ENCODE measurements at places on chromosomes 13 and 19.
A peak's percentile ranks its signal among the peaks of the same experiment; 100 is the strongest.

DNA sequence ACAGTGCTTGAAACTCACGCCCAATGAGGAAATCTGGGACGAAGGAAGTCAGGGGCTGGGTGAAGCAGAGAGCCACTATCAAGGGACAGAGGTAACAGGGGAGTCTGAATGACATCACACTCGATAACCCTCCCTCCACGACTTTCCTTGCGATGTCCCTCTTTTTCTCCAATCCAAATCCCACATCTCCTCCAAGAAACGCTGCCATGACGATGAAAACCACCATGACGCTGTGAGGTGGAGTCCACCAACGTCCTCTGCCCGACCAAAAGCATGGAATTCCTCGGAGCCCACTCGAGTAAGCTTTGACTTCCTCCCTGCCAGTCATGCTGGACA is 967 bp downstream of the REXO1 start:
- DNase-seq, result no peak

- no peak for DNase-seq
These were observed 53.3 kb upstream of the POSTN start for GRCh38 chr13:37651891-37652290.

DNA sequence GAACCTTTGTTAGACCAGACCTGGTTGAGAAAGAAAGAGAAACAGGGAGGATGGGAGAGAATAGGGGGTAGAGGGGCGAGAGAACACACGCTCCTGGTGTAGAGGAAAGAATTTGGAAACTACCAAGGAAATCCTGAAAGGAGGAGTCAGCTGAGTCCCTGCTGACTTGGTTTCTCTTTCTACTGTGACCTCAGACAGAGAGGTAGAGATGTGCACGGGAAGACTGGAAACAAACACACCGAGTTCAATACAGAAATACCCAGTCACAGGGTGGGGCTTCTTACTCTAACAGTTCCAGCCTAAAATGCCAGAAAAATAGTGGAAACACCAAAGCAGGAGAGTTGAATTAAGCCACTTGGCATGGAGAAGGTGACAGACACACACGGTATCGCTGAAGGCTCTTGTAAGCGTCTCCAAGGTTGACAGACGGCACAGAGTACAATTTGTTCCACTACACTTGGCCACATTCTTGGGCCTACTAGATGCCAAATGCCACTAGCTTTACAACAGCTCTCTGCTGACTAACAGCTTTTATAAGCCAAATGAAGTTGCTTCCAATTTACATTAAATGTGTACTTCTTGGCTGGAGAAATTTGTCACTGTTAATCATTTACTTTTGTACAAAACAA is 28.1 kb downstream of the LATS2 start:
- DNase-seq, result no peak

DNA sequence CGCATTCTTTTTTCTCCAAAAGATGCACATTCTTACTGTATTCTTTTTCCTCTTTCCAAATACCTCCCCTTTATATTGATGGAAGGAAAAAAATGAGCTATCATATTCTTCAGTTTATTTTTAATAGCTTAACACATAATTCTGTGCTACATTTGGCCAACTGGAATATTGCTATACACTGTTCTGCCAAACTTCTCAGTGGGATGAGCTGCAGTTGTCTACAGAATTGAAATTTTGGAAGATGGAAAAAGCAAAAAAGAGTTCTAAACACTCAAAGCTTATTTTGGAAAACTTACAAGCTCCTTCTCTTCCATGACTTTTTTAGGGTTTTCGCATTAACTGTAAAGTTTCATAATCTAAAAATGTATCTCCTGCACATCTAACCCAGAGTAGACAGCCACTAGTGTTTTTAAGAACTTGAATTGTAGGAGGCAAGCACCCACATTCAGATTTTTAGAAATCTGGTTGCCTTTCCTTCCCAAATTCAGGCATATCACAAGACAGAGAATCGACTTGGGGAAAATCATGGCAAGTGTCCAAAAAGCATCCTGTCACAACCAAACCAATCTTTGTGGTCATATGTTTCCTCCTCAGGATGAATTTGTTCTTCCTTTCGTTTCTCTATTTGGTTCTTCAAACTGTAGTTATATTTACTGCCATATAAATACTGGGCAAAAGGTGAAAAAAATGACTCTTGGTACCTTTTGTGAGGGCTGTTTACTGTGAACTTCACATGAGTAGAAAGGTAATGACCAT is 111.4 kb upstream of the FRY start:
- no peak for DNase-seq

GRCh38 chr13:51746802-51747201 is 57.2 kb downstream of the DHRS12 start:
- DNase-seq, result no peak

- DNase-seq, result no peak
These were observed 118.0 kb downstream of the TSHZ3 start for GRCh38 chr19:31231237-31231636.

GRCh38 chr19:6340493-6341201 is 7.2 kb upstream of the ACER1 start:
- no peak for DNase-seq

- no peak for DNase-seq
These were observed 5.1 kb downstream of the HNRNPM start for GRCh38 chr19:8449830-8450229.

- DNase-seq, result no peak
These were observed 122.6 kb upstream of the FNDC3A start for GRCh38 chr13:48852911-48853727.

DNA sequence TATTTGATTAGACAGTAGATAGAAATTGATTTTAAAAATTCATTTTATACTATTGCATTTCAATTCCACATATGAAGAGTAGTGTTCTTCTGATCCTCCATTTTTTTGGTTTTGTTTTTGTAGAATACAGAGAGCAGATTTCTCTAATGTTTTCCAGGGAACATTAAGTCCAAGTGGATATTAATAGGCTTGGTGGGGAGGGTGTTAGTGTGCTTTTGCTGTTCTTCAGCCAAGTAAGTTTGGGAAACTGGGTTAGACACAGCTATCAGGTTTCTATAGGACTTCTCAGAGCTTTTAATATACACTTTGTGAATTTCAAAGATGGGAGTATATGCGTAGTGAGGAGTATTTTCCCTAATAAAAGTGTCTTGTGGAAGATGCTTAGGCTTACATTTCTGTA is 21.8 kb downstream of the NAA16 start:
- no peak for DNase-seq

- DNase-seq, result no peak
These were observed 682.4 kb downstream of the UQCRFS1 start for GRCh38 chr19:28530406-28531035.

DNA sequence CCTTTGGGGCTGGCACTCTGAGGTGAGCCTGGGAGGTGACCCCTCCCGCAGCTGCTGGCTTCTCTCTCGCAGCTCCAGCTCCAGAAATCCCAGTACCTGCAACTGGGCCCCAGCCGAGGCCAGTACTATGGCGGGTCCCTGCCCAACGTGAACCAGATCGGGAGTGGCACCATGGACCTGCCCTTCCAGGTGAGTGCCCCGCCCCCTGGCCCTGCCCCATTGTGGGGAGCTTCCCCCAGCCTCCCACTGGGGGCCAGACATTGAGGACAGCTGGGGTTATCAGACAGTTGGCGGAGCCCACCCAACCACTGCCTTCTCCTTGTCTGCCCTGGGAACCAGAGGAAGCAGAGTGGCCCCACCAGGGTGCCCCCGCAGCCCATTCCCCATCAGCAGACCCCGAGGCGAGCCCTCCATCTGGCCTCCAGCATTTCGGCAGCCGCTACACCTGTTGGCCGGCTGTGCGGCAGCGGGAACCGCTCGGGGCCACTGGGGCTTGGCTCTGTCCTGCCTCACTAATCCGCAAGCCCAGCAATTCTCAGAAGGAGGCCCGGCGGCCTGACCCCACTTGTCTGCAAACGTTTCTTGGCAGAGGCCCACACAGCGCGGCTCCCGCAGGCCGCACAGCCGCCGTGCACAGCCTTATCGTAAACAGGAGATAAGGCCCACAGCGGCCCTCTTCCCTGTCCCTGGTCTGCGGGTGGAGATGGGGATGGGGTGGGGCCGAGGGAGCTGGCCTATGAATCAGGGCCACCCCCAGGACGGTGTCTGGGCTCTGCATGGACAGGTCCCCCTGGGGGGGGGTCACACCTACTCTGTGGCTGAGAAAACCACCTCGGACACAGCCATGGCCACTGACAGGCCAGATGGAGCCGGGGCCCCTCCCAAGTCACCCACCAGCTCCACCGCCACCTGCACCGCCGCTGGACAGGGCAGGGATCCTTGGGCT is 48.0 kb downstream of the COMP start:
- DNase-seq, result no peak

GRCh38 chr19:13255041-13255718 is 105.0 kb downstream of the IER2 start:
- no peak for DNase-seq

DNA sequence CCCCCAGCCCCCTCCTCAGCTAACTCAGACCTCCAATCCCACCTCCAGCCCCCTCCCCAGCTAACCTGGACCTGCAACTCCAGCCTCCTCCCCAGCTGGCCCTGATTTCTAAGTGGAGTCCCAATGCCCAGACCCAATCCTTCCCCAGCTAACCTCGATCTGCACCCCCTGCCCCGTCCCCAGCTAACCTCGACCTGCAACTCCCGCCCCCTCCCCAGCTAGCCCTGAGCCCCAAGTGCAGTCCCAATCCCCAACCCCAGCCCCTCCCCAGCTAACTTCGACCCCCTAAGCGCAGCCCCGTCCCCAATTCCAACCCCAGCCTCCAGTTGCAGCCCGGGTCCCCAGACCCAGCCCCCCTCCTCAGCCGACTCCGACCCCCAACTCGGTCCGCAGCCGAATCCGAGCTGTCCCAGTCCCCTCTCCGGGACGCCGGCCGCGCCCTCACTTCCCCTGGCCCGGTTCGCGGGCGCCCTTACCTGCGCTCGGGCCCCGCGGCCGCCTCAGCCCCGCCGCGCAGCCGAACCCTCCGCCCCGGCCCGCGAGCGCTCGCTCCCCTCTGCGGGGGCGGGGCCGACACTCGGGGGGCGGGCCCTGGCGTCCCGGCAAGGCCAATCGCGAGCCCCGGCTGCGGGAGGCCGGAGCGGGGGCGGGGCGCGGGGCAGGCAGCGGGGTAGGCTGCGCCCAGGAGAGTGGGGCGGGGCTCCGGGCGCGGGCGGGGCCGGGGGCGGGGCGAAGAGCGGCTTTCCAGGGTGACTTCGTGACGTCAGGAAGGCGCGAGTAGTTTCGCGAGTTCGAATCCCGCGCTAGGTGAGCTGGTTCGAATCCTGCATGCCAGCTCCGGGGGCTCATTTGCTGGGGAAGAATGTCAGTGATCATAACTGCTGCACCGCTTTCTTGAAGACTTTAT is at the start of gene GNG7:
Gene GNG7, minus strand, starts transcription at position 525 of the 907 bp plus-strand sequence. CDS start 182,006 bp downstream, outside the sequence.
- DNase-seq, result peak; percentile 97

GRCh38 chr19:47247308-47247990 is 8.9 kb upstream of the CCDC9 start:
- DNase-seq, result peak; percentile 79
